Mesendoderm (in vitro differentiated cells): ENCODE measurements at places on chromosomes 5 and 9.

DNA sequence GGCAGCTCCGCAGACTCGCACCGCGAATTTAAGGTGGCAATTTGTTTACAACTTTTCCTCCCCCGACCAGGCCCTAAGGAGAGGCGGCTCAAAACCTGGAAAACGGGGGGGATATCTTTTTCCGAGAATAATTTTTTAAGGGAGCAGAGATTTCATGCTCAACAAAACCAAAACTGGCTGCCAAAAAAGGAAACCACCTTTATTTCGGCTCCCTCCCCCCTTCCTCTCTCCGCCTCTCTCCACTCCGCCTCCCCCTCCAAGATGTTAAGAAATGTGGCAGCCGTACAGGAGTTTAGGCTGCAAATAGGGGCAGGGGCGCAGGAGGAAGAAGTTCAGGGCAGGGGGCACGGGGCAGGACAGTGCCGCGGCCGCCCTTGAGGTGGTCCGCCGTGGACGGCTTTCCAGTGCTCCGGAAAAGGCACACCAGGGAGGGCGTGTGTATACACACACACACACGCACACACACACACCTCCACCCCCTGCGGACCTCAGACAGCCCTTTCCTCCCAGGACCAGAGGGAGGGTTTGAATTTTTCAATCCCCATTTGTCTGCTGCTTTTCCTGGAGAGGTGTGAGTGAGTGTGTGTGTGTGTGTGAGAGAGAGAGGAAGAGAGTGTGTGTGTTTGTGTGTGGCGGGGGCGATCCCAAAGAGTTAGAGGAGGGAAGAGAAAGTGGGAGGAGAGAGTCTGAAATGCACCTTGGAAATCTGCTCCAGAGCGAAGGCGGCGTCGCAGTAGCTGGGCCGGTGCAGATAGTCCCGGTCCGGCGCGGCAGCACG is 9.1 kb downstream of the PTCH1 start:
- DNase-seq = peak; percentile 94

- no peak for DNase-seq
These were observed 32.3 kb downstream of the DIMT1 start for GRCh38 chr5:62371409-62371808.

DNA sequence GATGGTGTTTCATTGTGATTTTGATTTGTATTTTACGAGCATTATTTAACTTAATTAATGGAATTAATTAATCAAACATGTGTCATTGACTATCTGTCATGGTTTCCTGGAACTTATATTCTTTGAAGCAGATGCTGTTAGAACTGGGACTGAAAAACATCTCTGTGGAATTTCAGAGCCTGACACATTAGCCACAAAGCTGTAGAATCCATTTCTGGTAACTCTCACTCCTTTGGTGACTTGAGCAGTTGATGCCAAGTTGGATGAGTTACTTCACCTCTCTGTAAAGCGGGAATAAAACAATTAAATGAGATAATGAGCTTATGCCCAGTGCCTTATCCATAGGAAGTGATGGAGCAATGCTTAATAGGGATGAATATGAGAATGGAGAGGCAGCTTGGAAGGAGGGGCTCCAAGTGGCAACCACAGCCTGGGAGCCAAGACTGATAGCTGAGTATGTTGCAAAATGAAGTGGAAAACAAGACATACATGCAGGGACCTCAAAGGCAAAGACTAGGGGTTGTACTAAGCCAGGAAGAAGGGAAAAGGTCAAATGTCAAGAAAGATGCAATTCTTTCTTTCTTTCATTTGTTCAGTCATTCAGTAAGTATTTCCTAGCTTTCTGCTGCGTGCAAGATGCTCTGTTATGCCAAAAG is 23.1 kb upstream of the ADRA1B start:
- DNase-seq = no peak

DNA sequence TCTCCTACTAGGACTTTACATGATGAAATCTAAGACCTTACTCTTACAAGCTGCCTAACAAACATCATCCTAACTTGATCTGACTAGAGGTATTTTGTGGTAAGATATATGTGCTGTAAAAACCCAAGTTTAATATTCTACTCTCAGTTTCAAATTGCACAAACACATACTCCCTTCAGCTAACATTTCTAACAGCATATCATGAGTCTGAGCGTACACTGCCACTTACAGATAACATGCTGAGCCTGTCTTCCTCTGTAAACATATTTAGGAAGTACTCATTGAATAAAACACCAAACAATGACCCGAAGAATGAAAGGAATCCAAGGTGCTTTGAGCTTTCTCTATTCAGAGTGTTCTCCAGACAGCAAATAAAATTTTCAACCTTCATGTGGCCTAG is 7.9 kb upstream of the ESM1 start:
- peak; percentile 62 for DNase-seq

- no peak for DNase-seq
These were observed 41.8 kb upstream of the DPYSL3 start for GRCh38 chr5:147551677-147552076.

DNA sequence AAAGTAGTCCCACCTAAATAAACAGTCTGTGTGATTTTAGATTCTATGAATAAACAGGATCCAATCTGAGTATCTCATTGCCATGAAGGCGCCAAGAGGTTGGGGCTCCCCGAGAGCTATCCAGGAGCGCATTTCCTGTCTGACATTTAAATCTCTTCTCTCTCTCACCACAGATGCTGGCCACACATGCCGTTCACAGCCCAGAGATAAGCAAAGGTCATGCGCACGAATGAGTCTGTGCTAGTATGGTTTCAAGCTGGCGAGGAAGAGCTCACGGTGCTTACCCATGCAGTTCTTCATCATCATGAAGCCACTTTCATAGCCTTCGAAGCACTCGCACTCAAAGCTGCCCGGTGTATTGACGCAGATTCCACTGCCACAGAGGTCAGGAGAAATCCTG is 199.4 kb downstream of the FBN2 start:
- no peak for DNase-seq

- no peak for DNase-seq
These were observed 156.8 kb downstream of the GAPVD1 start for GRCh38 chr9:125418404-125418803.

GRCh38 chr9:113526231-113526746 is 62.8 kb downstream of the RGS3 start:
- DNase-seq = no peak

DNA sequence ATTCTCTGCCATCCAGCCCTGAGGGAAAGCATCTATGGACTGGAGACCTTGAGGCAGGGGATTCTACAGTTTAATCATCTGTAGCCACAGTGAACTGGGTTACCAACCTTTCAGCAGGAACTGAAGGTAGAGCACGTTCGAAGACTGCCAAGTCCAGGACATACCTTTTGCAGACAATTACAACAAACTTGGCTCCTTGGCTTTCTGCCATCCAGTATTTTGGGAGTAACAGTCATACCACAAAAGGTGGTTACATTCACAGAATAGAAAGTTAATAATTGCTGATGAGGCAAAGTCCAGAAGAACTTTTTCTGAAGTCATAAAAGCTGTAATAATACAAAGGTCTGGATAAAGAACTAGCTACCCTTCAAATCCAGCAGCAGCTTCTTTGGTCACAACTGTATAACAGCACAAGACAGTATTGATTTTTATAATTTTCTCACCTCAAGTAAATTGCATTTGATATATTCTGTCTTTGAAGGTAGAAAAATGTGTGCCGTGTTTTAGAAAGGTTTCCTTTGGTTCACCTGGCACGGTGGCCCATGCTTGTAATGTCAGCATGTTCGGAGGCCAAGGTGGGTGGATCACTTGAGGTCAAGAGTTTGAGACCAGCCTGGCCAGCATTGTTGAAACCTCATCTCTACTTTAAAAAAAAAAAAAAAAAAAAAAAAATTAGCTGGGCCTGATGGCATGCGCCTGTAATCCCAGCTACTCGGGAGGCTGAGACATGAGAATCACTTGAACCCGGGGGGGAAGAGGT is 236.6 kb downstream of the NR3C1 start:
- DNase-seq = no peak

DNA sequence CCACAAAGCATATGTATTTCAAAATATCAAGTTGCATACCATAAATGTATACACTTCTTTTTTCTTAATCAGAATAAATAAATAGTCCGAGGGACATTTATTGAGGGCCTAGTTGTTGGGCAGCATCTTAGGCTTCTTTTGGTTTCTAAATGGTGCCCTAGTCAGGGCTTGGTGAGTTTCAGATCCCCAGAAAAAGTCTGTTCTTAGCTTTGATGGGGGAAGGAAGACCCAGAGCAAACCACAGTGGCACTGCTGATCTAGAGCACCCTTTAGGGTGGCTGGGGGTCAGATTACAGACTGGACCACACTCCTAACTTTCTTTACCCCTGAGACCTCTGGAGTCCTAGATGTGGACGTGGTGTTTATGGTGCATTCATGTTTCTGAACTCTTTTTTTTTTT is 97.8 kb downstream of the C9orf152 start:
- no peak for DNase-seq
